Urinary bladder (tissue), 4 donors: ENCODE measurements at places on chromosomes 2 and 18.

DNA sequence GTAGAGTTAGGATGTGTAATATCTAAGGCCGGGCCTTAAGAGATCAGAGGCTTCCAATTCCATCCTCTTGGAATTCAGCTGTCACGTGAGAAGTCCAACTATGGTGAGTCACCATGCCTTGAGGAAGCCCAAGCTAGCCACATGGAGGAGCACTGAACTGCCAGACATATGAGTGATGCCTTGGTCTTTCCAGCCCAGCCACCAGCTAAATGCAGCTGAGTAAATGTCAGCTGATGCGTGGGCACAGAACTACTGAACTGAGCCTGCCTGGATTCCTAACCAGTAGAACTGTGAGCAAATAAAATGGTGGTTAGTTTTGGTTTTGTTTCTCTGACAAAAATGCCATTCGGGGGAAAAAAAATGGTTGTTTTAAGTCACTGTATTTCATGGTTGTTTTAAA is 153.7 kb upstream of the SERTAD2 start:
- DNase-seq, result no peak

DNA sequence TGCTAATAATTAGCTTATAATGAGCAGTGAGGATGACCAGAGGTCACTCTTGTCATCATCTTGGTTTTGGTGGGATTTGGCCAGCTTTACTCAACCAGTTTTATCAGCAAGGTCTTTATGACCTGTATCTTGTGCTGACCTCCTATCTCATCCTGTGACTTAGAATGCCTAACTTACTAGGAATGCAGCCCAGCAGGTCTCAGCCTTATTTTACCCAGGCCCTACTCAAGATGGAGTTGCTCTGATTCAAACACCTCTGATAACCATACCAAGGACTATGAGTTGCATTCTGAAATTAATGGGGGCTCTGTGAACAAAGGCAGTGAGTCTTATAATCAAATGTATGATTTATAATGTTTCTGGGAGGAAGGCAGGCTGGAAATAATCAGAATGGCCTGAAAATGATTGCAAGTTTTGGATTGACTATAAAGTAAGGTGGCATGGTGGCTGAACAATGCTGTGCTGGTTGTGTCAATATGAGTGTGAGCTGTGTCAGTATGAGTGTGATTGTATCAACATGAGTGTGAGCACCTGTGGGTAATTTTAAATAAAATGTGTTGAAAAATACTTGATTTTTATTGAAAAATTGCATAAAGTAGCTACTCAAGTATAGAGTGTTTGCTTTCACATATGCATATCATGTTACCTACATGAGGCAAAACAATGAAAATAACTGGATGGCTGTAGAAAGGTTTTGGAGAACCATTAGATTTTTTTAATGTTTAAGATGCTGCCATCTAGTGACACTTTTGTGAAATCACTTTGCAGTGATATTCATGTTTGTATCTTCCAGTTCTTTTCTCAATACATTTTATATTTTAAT is 103.0 kb downstream of the KYNU start:
- no peak for DNase-seq

DNA sequence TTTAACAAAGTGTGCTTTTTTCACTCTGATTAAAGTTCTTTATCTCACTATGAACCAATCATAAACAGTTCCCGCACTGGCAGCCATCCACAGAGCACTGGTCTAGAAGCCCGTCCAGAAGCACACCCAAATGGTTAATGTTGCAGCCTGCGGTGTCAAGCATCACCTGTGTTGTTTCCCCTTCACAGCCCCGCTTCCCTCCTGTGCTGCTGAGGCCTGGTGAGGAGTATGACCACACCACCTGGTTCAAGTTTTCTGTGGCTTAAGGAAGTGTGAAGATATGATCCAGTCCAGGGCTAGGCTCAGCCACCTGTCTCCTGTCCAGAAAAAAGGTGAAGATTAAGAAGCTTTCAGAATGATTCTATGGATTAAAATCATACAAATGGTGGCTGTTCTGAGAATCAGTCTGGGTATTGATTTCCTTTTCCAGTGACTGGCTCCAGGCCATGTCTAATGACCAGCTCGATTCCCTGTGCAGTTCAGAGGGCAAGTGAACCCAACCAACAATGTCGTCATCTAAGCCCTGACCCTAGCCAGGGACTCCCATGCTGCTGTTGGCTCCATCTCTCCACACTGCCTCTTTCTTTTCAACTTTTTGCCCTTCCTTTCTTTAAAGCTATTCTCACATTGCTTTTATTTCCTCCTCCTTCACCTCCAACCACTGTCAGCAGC is 17.7 kb downstream of the SRSF7 start:
- DNase-seq, result no peak

- DNase-seq, result no peak
These were observed 34.7 kb downstream of the LRRTM1 start for GRCh38 chr2:80269806-80270205.

DNA sequence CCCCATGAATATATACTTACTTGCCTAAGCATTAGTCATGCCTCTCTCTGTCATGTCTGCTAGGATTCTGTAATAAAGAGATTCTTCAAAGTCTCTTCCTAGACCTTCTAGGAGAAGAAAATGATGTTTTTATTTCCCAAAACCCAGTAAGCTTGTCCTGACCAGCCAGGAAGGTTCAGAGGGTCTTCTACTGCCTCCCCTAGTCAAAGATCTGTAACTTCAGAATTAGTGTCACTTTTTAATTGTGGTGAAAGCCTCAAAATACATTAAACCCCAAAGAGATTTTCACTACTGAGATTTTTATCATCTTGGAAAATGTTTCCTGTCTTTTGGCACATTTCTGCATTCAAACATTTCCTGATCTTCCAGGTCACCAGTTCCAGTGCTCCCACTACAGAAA is 232.9 kb upstream of the STK17B start:
- DNase-seq, result no peak
